ACHN (cell line): ENCODE measurements at places on chromosomes 12 and 14.

- no peak for DNase-seq
Observed at GRCh38 chr12:12007001-12007712, 63.6 kb upstream of the BCL2L14 start.

DNA sequence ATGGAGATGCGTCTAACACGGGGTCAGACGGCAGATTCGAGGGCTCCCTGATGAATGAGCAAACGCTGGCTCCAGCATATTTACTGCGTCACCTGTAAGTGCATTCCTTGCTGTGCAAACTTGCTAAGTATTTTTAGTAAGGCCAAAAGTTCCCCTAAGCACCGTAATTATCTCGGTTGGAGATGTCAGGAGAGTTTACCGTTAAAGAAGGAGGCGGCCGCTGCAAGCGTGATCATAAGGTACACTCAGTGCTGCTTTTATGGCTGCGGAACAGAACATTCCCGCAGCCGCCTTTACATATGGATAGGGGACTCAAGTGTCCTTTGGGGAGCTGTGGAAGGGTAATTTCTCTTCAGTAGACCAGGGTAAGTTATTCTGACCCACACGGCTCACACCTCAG lies 175.6 kb downstream of the GLT1D1 start:
- no peak for DNase-seq

DNA sequence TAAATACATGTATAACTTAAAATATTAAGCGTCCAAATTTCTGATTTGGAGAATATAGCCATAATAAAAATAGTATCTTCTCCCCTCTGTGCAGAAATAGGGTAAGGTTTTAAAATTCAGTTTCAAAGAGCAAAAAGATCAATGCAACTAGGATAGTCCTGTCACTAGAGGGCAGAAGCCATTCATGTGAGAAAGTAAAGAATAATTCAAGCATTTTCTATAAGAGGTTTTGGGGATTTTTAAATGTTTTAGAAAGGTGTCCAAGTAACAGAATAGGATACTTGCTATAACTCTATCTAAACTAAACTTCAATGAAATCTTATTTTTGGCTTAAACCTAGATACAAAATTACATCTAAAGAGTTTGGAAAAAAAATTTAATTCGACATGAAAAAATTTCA lies 50.3 kb downstream of the ADAMTS20 start:
- peak; percentile 44 for DNase-seq

DNA sequence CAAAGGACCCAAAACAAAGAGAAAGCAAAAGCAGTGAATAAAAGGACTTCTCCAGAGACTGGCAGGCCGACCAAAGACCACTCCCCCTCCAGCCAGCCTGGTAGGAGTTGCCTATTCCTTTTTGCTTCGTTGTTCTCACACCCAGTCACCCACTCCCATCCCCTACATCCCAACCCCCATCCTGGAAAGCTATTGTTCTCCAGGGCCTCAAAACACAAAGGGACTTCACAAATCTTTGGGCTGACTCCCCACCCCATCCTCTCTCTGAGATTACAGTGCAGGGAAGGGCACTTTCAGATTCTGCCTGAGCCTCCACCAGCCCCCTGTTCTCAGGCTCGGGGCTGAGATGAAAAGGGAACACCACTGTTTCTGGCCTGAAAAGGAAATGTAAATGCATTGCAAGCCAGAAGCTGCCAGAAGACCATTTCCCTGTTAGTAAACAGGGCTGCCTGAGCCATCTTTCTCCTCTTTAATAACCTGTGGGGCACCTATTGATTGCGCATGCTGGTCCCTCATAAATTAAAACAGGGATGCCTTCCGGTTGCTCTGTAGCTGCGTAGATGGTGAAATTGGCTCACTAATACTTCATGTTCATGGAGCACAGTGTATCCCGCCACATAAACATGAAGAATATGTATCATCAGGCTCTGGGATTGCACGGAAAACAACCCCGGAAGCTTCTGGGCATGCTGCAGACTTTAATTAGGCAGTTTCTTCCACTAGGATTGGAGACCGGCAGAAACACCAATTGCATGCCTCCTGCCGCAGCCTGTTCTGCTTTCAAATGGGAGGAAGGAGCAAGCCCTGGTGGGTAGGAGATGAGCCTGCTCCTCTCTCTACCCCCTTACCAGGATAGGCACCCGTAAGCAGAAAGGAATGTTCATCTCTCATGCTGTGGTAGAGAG lies 130.3 kb upstream of the FUT8 start:
- peak; percentile 11 for DNase-seq

DNA sequence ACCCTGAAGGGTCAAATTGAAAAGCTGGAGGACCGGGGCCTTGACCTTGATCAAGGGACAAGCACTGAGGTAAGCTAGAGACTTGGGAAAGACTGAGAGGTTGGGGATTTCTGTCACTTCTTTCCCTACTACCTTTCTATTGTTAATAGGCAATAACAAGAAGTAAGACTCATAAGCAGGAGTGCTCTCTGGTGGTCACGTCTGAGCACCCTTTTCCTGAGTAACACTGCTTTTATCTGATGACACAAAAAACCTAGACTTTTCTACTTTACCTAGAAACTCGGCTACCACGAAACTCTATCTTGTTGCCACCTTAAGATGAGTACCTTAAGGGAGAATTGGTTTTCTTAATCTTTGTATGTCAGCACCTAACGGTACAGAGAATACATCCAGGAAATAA lies 35.5 kb upstream of the PPFIBP1 start:
- no peak for DNase-seq

GRCh38 chr14:105860615-105861580 lies 334.5 kb downstream of the TMEM121 start:
- DNase-seq, result no peak

- DNase-seq, result no peak
Observed at GRCh38 chr14:103539056-103539825, 10.2 kb downstream of the TRMT61A start.

GRCh38 chr12:49615725-49616124 lies 7.6 kb upstream of the PRPF40B start:
- DNase-seq, result no peak

DNA sequence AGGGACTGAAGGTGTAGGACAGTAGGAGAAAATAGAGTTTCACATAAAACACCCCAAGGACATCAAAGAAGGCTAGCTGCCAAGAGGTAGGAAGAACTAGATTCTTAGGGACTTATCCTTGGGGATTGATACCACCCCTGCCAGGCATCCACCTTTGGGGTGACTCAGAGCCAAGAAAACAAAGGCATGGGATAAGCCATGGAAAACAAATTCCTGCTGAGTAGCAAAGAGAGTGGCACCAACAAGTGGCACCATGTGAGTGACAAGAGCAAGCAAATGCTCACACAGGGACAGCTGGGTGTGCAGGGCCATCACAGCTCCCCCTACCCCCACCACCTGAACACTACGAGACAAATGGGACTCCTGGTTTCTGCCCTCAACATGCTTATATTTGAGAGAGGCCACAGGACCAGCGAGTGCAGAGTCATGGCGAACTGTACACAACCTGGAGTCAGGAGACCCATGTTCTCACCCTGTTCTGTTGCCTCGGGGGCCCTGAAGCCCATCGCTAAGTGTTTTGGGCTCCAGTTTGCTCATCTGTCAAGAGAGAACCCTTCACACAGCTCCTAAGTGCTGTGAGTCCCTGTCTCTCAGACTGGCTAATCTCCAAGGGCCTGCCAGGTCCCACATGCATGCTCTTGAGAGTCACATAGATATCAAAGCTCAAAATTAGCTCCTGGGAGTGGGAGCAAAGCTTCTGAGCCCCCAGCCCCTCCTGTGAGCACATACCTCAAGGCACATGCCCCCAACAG lies 91.9 kb downstream of the DPF3 start:
- no peak for DNase-seq

- DNase-seq, result peak; percentile 44
Observed at GRCh38 chr14:69574263-69574953, at the start of gene CCDC177. TSS of gene CCDC177 (minus strand) at chr14:69574871. CDS start at chr14:69573622, 1,249 bp downstream.

- DNase-seq, result no peak
Observed at GRCh38 chr12:6193853-6194815, 6.1 kb upstream of the CD9 start.

- DNase-seq, result no peak
Observed at GRCh38 chr12:114131824-114132223, 165.7 kb upstream of the RBM19 start.

- DNase-seq, result no peak
Observed at GRCh38 chr12:106131676-106132075, 7.1 kb downstream of the NUAK1 start.

DNA sequence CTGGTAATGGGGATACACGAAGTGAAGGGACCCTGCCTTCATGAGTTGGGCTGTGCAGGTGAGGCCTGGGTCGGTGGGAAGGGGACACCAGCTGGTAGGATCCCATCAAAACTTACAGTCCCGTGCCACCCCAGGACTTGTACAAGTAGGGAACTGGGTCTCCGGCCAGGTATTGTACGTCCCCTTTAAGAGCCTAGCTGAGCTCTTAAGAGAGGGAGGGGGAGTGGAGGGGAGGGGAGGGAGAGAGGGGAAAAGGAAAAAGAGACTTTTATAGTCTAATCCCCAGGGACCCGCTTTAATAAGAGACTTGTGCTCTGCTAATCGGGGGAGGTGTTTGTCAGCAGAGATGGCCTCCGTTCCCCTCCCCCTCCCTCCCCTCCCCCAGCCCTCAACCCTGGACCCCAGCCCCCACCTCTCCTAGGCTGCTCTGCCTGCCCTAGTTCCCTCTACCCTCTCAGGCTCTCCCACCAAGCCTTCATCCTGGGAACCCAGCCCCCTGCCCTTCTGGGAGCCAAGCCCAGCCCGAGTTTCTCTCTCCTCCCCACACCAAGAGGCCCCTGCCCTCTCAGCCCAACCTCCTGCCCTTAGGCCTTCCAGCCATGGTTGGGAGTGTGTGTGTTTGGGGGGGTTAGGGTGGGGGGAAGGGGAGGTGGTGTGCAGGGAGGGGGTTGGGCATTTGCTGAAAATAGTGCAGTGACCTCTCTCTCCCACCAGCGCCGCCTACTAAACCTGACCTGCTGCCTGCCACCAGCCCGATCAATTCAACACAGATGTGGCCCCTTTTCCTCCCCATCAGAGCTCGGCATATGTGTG lies 2.6 kb downstream of the GDF11 start:
- DNase-seq, result no peak

DNA sequence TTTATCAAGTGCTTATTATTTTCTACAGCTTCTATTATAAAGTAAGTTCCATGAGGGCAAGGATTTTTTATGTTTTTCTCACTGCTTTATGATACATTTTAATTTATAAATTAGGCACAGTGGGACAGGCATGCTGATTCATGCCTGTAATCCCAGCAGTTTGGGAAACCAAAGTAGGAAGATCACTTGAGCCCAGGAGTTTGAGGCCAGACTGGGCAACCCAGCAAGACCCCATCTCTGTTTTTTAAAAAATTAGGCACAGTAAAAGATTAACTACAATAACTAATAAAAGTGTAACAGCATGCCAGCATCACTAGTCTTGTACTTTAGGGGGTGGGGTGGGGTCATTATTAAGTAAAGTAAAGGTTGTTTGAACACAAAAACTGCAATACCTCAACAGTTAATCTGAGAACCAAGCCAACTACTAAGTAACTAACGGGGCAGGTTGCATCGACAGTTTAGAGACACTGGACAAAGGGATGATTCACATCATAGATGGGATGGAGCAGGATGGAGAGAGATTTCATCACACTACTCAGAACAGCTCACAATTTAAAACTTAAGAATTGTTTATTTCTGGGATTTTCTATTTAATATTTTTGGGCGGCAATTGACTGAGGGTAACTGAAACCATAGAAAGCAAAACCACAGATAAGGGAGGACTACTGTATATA lies 119.5 kb downstream of the PLEKHA5 start:
- DNase-seq, result no peak

DNA sequence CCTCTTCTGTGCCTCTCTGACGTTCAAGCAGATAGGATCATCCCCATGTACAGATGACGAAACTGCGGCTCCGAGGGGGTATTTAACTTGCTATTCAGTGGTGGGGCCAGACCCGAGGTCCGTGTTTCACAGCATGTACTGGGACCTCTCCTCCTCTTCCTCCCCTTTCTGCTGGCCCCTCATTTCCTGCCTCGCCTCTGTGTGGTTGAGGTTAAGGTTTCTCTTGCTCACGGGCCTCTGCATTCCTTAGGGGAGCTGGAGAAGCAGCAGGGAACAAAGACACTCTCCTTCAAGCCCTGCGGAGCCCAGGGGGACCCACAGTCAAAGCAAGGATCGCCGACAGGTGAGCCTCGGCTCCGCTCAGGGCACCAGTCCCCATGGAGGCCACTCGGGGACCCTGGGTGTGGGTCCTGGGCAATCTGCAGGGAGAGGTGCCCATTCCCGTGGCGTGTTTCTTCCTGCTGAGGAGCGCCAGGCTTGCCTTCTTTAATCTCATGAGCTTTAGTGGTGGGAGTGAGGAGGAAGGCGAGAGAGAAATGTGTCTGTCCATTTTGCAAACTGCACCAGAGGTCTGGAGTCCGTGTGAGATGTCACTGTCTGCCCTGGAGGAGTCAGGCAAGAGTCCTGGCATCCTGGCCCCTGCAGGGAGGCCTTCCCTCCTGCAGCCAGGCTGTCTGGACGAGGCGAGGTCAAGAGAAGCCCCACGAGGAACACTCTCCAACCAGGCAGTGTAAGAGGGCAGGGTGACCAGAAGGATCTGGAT lies 45.0 kb downstream of the SLC6A12 start:
- DNase-seq, result no peak

GRCh38 chr14:69997849-69998248 lies 118.6 kb downstream of the SMOC1 start:
- DNase-seq, result no peak

GRCh38 chr14:74109369-74109768 lies 24.6 kb downstream of the LIN52 start:
- no peak for DNase-seq

GRCh38 chr14:98122527-98122926 lies 1149.5 kb downstream of the BCL11B start:
- no peak for DNase-seq

- no peak for DNase-seq
Observed at GRCh38 chr12:123763093-123763492, 992 bp downstream of the DNAH10 start.

- no peak for DNase-seq
Observed at GRCh38 chr12:62736596-62736995, 198.4 kb downstream of the PPM1H start.

- no peak for DNase-seq
Observed at GRCh38 chr12:114588061-114588460, 95.9 kb downstream of the TBX3 start.

- no peak for DNase-seq
Observed at GRCh38 chr12:126361804-126362203, 1296.6 kb downstream of the AACS start.

- peak; percentile 24 for DNase-seq
Observed at GRCh38 chr14:50530358-50530757, 2.0 kb downstream of the MAP4K5 start.
